ENCODE measurements at places on chromosomes 4 and X. TPM values are rescaled to one million over a fixed set of nuclear protein-coding genes. Genes with fewer than 3 reads are reported as not detected.

- DNase-seq: no peak
Measured at GRCh38 chr4:23163647-23164436, 471.1 kb downstream of the GBA3 start.

Gene RP2
- total RNA-seq: 7.7 TPM

- no peak for DNase-seq
Measured at GRCh38 chrX:13092455-13092941, 48.1 kb upstream of the FAM9C start.

GRCh38 chr4:53022513-53023100 is 160.5 kb downstream of the RASL11B start:
- no peak for DNase-seq

Gene DGKK
- total RNA-seq: 0.98 TPM

GRCh38 chrX:42422961-42423360 is 355.0 kb downstream of the PPP1R2C start:
- no peak for DNase-seq

Gene GATA1
- not detected for total RNA-seq

GRCh38 chr4:176779421-176779820 is 13.3 kb downstream of the VEGFC start:
- no peak for DNase-seq

GRCh38 chr4:3683077-3683743 is 83.0 kb upstream of the ADRA2C start:
- DNase-seq: no peak

GRCh38 chr4:173449380-173449717 is 50.4 kb upstream of the SCRG1 start:
- no peak for DNase-seq

Gene MAGEB16
- total RNA-seq: not detected

Gene SMPX
- 0.95 TPM for total RNA-seq

DNA sequence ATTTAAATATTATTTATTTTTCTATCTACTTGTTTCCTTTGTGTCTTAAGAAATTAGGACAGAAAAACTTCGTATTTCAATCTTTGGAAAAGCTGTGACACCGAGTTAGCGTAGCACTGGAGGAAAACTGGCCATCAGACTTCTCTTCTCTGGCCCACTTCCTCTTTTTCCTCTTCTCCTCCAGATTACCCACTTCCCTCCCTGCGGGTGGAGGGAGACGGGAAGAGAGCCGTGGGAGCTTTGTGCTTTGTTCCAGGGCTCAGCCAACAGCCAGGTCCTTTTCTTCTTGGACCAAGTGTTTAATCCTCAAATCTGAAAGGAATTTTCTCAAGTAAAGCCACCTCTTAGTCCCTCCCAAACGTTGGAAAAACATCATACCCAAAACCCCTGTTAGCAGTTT is 29.7 kb downstream of the OFD1 start:
- no peak for DNase-seq

DNA sequence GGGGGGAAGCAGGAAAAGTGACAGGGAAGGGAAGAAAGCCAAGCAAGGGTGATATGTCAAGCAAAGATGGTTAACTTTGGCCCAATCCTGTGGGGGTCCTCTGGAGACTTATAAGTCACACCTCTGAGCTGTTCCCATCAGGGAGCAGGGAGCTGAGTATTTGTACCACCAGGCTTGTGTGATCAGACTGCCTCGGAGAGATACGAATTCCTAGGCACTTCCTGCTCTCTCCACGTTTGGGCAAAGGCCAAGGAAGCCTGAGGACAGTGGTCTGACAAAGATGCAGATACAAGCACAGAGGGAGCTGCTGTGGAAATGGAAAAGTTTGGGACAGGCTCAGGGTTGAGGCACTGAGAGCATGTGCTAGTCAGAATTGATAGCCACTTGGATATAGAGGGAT is 10.4 kb upstream of the PPP3CA start:
- DNase-seq: no peak

Gene GAGE12J
- total RNA-seq: not detected

GRCh38 chr4:149292425-149293007 is 523.1 kb downstream of the IQCM start:
- DNase-seq: no peak

- no peak for DNase-seq
Measured at GRCh38 chrX:45794323-45794994, 593.8 kb upstream of the DIPK2B start.

- no peak for DNase-seq
Measured at GRCh38 chr4:81071013-81071412, 40.5 kb downstream of the BMP3 start.

- DNase-seq: no peak
Measured at GRCh38 chr4:159505266-159505975, 402.5 kb downstream of the RAPGEF2 start.

GRCh38 chr4:85573270-85573669 is 98.3 kb downstream of the ARHGAP24 start:
- no peak for DNase-seq

Gene CXorf49
- not detected for total RNA-seq

GRCh38 chr4:66556651-66557278 is 886.5 kb upstream of the EPHA5 start:
- DNase-seq: no peak

DNA sequence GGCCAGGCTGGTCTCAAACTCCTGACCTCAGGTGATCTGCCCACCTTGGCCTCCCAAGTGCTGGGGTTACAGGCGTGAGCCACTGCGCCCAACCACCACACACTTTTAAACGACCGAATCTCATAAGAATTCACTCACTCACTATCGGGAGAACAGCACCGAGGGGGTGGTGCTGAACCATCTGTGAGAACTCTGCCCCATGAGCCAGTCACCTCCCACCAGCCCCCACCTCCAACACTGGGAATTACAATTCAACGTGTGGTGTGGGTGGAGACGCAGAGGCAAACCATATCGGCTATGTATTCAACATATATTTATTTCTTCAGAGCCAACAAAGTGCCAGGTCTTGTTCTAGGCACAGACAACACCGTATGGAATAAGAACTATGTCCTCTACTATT is 3.6 kb downstream of the TLR3 start:
- no peak for DNase-seq

- DNase-seq: no peak
Measured at GRCh38 chrX:134718105-134718965, 60.1 kb upstream of the PLAC1 start.

Gene STPG2
- 0.52 TPM for total RNA-seq

DNA sequence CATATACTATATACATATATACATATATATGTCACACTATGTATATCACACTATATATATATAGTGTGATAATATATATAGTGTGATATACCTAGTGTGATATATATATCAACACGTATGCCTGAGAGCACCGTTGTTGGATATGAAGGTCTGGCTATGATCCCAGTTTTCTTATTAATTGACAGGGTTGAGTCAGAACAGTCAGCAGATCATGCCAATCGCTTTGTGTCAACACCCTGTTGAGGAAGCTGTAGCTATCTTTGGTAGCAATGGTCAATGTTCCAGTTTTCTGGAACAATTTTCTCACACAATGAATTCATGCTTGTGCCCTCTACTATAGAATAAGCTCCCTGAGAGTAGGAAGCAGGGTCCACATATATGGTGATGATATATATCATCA is 496.0 kb upstream of the AGA start:
- no peak for DNase-seq

Gene PROM1
- total RNA-seq: 12.9 TPM

GRCh38 chrX:34275699-34276098 is 143.6 kb upstream of the FAM47A start:
- no peak for DNase-seq

DNA sequence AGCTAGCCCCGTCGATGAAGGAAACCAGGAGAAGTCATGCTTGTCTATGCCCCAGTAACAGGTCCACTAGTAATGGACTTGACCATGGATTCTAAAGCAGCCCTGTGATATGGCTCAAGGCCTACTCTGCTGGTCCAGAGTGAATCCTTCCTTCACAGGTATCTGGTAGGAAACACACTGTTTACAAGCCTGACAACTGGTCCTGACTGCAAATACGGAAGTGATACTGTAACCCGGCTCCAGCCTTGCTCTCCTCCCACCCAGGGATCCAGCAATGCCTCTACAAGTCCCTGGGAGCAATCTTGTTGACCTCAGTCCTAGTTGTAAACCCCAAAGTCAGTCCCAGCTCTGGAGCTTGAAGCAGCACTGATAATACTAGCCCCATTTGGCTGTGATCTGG is 239.2 kb upstream of the GRID2 start:
- DNase-seq: no peak
